ENCODE measurements at places on chromosomes 3 and 15.

DNA sequence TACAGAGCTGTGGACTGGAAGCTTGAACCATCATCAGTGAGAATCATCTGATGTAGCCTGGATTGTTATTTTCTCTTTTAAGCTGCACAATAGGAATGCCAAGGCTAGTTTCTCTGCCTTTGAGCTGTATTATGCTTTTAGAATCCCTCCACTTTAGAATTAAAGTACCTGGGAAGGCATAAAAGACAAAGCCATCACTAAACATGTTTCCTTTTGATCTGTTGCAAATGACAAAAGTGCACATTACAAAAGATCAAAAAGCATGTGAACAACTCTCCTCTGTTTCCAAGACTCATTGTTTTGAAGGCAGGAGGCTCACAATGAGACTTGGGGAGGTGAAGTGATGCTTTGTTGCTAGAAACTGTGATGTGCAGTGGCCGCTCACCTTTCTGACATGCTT, 51.8 kb downstream of the LARS2 start:
- no peak for DNase-seq

DNA sequence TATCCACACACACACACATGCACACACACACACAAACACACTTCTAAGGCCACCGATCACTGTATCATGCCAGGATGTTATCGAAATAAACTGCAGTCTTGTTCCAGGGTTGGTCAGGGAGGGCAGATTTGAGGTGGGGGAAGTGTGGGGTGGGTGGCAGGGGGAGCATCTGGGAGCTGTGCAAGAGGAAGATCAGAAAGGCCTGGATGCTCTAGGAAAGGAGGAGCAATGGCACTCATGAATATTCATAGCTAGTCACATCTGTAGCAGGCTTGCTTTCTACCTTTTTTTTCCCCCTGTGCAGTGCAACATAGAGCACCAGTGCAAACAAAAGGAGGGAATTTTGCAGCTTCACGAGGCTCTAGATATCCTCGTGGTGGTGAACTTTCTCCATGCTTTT, 84.9 kb downstream of the MEIS2 start:
- DNase-seq, result no peak

DNA sequence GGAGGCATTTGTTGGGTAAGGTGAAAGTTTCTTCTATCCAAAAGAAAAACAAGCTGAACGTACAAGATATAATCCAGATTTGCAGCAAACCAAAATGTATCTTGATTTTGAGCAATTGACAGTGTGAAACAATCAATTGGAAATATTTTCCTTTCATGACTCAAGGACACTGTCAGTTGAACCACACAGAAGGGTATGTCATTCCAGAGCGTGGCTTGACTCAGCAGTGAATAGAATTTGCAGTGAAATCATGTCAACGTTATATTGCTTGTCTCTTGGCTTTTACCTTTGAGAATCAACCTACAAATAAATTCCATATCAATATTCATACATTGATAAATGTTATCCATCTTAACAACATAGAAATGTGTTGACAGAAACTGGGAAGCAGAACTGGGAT, 78.2 kb downstream of the TM2D3 start:
- no peak for DNase-seq

GRCh38 chr3:195073866-195074860, 196.8 kb downstream of the XXYLT1 start:
- DNase-seq, result no peak

GRCh38 chr15:80691575-80691974, 3.5 kb upstream of the ABHD17C start:
- no peak for DNase-seq
